ENCODE measurements at places on chromosomes 6 and 20. TPM values are rescaled to one million over a fixed set of nuclear protein-coding genes. Genes with fewer than 3 reads are reported as not detected.

Gene TEAD3
- 0.12 TPM for total RNA-seq

Gene SAPCD1
- total RNA-seq, result 4.2 TPM

Gene TCP11
- not detected for total RNA-seq

Gene CENPQ
- total RNA-seq, result 1.3 TPM

Gene PRPH2
- not detected for total RNA-seq

Gene GNAS-AS1
- total RNA-seq, result 0.72 TPM

Gene SFTA2
- not detected for total RNA-seq

Gene CYP39A1
- not detected for total RNA-seq

Gene MAP7
- total RNA-seq, result 0.27 TPM

Gene TTLL9
- total RNA-seq, result not detected

Gene POM121L2
- not detected for total RNA-seq

Gene NHSL1
- total RNA-seq, result 1.0 TPM

Gene C20orf96
- total RNA-seq, result 2.4 TPM

Gene GPLD1
- total RNA-seq, result 0.21 TPM

Gene PRR3
- total RNA-seq, result 13.9 TPM

Gene LY6G6F
- 1.6 TPM for total RNA-seq

Gene TOP1
- 37.4 TPM for total RNA-seq

Gene SMIM13
- total RNA-seq, result 10.1 TPM

Gene PRR18
- total RNA-seq, result not detected

Gene SOX18
- not detected for total RNA-seq

Gene BPIFB4
- not detected for total RNA-seq

Gene CAPN11
- 0.26 TPM for total RNA-seq

Gene PANK2
- 47.2 TPM for total RNA-seq

Gene PLEKHG1
- total RNA-seq, result 4.7 TPM

Gene MUC22
- not detected for total RNA-seq

Gene BRD2
- 409 TPM for total RNA-seq

Gene POU5F1
- not detected for total RNA-seq

Gene ZBP1
- total RNA-seq, result 41.0 TPM
